ENCODE measurements at places on chromosomes 7 and 10.

- peak; percentile 88 for DNase-seq
These were observed 7.6 kb upstream of the MYO1G start for GRCh38 chr7:44986218-44987053.

- DNase-seq, result peak; percentile 53
These were observed 319.0 kb upstream of the NPSR1 start for GRCh38 chr7:34338961-34339526.

DNA sequence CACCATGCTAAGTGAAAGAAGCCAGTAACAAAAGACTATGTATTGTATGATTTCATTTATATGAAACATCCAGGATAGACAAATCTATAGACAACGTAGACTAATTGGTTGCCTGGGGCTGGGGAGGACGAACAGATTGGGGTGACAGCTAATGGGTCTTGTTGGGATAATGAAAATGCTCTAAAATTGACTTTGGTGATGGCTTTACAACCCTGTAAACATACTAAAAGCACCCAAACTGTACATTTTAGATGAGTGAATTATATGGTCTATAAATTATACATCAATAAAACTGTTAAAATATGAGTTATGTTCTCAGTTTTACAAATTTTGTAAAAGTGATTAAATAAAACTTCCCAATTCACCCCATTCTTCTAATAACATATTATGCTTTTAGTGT is 261.5 kb downstream of the ELMO1 start:
- DNase-seq, result no peak

DNA sequence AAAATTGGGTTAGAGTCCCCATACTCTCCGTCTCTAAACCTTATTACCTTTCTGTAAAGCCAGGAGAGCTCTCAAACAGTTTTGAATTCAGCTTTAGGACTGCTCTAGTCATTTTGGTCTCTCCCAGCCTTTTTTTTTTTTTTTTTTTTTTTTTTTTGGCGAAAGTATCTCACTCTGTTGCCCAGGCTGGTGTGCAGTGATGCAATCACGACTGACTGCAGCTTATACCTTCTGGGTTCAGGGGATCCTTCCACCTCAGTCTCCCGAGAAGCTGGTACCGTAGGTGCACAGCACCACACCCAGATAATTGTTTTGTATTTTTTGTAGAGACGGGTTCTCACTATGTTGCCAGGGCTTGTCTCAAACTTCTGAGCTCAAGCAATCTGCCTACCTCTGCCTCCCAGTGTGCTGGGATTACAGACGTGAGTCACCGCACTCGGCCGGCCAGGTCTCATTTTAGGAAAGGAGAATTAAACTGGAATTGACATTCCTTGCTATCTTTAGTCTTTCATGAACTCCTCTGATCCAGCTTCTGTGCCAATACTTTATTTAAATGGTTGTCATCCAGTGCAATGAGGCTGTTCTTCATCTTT is 31.4 kb upstream of the RSU1 start:
- no peak for DNase-seq

- DNase-seq, result peak; percentile 51
These were observed 11.4 kb downstream of the NEBL start for GRCh38 chr10:20885678-20886077.

DNA sequence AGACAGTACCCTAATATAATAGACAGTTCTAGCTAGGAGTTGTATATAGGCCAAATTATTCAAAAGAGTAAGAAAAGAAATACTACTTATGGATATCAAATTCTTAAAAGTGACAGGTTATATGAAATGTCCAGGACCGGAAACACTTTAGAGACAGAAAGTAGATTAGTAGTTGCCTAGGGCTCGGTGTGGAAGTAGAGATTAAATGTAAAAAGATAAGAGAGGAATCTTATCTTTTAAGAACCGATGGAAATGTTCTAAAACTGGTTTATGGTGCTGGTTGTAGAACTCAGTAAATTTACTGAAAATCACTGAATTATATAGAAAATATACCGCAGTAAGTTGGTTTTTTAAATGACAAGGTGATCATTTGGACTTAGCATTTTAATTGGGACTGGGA is 147.5 kb upstream of the ASAH2 start:
- no peak for DNase-seq

- no peak for DNase-seq
These were observed 733.2 kb downstream of the GATA3 start for GRCh38 chr10:8787649-8788048.

DNA sequence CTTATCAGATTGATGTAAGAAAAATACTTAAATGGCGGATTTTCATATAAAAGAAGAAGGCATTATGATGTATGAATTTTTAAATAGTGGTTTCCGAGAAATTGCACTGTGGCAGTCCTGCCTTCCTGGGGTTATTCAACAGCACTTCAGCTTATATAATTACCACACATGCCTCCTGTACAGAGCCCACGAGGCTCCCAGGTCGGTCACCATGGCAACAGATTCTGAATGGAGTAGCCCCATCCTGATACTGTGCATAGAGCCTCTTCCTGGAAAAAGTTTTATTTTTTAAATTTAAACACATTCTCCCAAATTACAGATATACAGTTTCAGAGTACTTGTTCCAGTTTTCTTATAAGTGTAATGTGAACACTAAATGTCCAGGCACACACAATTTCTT is 15.9 kb upstream of the ASB4 start:
- no peak for DNase-seq

- DNase-seq, result peak; percentile 68
These were observed 28.6 kb downstream of the SMKR1 start for GRCh38 chr7:129530795-129531391.

GRCh38 chr7:151542606-151543130 is 23.0 kb upstream of the RHEB start:
- DNase-seq, result no peak

DNA sequence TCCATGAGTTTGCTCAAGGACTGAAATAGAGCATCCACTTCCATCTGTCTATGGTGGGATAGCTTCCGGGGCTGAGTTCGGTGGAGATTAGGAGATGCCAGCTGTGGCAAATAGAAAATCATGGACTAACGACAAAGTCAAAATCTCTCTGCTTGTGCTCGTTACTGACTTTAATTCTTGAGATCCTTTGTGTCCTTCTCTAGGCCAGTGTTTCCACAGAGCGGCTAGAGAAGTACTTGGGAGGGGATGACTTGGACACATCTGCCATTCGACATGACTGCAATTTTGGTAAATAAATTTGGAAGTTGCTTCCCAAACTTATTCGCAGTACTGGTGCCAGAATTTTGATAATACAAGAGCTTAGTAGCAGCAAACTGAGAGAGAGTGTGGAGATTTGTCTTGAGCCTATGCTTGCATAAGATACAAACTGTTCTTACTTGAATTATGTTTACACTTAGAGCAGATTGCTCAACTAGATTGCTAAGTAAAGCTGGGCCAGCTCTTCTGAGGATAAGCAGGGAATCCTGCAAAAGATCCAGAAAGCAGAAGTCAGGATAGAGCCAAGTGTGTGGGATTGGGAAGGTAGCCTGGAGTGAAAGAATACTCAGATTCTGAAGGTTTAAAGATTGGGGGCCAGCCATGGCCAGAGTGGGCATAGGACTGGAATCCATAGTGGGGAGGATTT is 27.6 kb downstream of the ABCC2 start:
- DNase-seq, result no peak

GRCh38 chr7:29454899-29455451 is 108.7 kb upstream of the PRR15 start:
- DNase-seq, result peak; percentile 36

DNA sequence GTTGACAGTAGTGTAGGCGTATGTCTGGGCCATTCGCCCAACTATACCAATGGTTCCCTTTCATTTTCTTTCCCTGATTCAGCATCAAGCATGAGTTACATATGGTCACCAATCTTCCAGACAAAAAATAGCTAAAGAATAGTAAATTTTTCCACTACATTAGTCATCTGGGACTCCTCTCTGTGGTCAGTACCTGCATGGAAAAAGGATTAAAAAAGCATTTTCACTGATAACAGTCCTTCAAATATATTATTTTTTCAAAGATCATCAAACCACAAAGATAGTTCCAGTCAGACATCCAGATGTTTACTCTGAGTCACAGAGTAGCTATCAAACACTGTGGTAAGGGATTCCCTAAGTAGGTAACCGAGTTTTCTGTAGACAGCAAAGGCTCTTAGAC is 302.6 kb upstream of the SEMA3D start:
- DNase-seq, result no peak

DNA sequence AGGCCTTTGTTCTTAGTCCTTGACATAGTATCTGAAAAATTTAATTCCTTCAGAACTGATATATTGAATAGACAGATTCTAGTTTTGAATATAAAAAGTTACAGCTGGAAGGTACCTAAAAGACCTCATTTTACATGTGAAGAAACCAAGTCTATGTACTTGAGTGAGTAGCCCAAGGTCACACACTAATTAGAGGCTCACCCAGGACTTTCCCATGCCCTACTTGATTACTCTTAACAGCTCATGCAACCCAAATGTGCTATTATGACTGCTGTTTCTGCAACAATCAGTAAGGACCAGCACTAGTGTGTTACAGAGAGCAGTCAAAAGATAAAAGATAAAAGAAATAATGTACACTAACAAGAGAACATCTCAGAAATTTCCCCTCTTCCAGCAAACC is 40.7 kb upstream of the BET1 start:
- no peak for DNase-seq

DNA sequence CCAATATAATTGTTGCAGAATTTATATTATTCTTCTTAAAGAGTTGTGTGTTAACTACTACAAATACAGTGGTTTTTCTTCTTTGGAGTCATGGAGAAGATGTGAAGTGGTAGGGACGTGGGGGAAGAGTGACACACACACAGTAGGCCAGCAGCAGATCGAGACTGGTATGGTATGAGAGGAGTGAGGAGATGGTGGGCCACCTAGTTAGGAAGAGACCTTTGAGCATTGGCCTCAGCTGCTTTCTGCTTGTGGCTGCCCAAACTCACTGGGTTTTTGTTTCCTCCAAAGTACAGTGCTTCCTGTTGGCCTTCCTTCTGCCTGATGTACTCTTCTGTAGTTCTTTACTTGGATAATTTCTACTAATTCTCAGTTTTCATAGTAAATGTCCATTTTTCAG is 14.6 kb downstream of the VCL start:
- DNase-seq, result no peak

DNA sequence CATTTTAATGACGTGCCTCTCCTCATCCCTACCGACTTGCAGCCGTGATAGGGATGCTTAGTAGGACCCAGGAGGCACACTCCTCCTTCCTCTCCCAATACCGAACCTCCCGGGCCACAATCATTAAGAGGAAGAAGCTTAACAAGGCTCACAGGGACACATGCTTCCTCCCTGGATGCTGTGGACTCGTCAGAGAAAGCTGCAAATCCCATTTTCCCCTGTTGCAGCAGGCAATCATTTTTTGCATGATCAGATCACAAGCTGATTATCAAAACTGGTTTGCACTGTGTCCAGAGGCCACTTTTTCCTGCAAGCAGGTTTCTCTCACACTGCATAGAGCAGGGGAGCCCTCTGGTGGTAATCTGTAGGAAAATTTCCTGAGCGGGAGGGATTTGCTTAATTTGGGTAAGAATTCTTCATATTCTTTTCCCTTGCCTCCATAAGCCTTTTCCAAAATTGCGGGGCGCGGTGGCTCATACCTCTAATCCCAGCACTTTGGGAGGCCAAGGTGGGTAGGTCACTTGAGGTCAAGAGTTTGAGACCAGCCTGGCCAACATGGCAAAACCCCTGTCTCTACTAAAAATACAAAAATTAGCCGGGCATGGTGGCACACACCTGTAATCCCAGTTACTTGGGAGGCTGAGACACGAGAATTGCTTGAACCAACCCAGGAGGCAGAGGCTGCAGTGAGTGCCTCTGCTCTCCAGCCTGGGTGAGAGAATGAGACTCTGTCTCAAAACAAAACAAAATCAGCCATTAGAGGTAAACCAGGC is 16.1 kb upstream of the LAMB4 start:
- peak; percentile 63 for DNase-seq

DNA sequence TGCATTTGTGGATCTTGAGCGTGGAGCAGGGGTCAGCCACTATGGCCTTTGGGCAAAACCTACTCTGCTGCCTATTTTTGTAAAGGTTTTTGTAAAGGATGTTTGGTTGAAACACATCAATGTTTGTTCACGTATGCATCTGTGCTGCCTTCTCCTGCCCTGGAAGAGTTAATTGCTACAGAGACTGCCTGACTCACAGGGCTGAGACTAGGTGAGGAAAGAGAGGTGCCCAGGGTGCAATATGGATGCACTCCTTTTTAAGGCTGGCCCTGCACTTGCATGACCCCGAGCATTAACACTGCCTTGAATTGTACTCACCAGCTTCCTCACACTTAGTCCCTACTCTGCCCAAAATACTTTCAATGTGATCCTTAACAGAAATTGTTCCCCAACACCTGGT is 20.9 kb upstream of the NAMPT start:
- no peak for DNase-seq

- DNase-seq, result no peak
These were observed 9.4 kb downstream of the SH2B2 start for GRCh38 chr7:102296179-102296438.

- no peak for DNase-seq
These were observed 41.7 kb downstream of the ARHGAP12 start for GRCh38 chr10:31886885-31887284.

DNA sequence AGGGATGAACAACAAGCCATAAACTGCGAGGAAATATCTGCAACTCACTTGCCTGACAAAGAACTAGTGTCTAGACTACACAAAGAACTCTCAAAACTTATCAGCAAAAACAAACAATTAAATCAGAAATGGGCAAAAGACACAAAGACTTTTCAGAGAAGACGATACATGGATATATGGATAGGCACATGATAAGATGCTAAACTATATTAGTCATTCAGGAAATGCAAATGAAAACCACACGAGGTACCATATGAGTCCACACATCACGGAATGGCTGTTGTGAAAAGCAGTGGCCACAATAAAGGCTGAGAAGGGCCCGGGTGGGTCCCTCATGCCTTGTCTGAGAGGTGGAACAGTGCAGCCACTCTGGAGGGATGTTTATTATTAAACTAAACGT is 267.8 kb downstream of the WDR37 start:
- DNase-seq, result no peak

DNA sequence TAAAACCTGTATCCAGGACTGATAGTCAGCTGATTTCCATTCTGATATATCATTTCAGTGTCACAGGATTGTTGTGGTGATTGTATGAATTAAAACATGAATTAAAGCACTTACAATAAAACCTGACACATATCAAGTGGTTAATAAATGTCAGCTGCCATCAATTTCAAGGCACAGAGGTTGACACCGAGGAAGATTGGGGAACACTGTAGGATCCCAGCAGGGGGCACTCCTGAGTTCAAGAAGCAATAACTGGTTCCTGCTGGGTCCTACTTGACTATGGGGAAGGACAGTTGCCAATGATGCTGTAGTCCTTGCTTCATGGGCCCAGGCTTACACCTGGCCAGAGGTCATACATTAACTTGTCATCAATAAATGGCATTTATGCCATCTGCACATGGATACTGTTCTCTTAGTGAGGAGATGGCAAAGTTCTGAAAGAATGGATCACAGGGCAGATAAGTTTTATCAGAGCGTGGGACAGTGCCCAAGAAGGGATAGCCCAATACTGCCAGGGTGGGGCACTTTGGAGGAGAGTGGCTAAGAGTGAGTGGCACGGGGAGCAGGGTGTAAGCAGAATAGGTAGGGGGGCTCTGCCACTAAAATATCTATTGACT is 24.1 kb downstream of the FZD1 start:
- DNase-seq, result no peak

- no peak for DNase-seq
These were observed 5.7 kb downstream of the NAT16 start for GRCh38 chr7:101174322-101174854.

Measured in RWPE1 (cell line).